ENCODE measurements at places on chromosomes 5 and 9.
A peak's percentile ranks its signal among the peaks of the same experiment; 100 is the strongest.

DNA sequence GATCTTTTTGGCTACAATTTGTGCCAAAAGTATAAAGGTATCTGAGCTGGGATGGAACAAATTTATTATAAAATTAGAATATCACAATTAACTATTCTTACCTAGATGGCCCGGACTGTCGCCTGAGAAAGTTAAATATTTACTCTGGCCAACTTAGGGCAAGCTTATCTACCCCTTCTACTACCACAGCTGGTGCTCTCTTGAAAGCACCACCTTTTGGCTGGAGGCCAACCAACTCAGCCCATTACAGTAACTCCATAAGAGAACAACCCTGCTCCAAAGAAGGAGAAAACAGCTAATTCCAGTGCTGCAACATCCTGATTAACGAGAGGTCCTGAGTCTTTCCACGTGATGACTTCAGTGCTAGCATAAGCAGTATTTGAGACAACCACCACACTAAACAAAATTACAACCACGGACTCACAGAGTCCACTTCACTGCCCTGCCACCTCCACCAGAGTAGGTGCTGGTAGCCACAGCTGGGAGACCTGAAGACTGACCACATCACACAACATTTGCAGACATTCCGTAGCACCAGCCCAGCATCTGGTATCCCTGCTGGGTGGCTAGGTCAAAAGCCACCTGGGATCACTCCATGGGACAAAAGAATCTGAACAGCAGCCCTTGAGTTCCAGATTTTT lies 43.2 kb downstream of the RGMB start:
- DNase-seq: no peak

DNA sequence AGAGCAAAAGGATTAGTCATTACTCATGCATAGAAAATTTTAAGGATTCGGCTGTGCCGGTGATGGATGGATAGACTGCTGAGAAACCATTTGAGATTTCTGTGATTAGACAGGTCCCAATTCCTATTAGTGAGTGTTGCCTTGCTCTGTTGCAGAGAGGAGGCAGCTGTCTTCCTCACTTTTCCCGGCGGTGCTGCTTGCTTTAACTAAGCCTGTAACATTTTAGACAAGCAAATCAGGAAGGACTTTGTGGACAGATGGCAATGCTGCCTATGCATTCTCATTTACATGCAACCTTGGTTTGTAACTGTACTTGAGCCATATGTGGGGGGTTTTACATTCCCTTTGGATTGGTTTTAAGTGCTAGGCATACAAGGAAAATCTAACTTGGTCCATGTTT lies 1176.3 kb downstream of the CDH18 start:
- DNase-seq: peak; percentile 39

GRCh38 chr5:51479840-51480239 lies 96.6 kb downstream of the ISL1 start:
- no peak for DNase-seq

DNA sequence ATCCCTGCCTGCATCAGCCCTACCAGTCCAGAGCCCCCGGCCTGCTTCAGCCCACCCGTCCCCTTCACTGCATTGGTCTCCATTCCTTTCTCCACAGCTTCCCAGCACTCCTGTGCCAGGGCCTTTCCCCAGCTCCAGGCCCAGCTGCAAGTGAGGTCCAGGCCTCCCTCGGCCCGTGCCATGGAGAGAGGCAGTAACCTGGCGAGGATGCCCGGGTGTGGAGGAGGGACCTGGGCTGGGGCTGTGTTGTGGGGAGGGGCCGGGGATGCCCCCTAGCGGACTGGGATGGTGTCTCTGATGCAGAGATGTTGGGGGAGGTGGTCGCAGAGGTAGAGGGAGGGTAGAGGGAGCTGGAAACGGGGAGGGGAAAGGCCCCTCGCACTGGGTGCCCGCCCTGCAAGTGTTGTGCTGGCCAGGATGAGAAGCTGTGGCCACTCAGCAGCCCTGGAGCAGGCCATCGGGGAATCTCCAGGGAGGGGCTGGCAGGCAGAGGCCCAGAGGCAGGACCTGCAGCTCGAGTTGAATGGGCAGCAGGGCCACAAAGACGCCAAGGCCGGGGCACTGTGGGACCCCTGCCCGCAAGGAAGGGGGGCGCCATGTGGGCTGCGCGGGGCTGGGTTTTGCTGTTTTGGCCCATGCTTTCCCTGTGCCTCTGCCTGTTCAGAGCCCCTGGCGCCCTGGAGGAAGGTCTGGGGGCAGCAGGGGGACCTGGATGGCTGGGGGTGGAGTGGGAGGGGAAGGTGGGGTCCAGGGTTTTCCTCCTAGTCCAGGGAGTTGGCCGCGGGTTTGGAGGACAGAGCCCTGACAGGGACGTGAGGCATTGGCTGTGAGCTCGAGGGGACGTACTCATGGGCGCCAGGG lies 26.0 kb upstream of the NKD2 start:
- no peak for DNase-seq

- DNase-seq: no peak
Measured at GRCh38 chr9:131657456-131657855, 82.4 kb downstream of the RAPGEF1 start.

DNA sequence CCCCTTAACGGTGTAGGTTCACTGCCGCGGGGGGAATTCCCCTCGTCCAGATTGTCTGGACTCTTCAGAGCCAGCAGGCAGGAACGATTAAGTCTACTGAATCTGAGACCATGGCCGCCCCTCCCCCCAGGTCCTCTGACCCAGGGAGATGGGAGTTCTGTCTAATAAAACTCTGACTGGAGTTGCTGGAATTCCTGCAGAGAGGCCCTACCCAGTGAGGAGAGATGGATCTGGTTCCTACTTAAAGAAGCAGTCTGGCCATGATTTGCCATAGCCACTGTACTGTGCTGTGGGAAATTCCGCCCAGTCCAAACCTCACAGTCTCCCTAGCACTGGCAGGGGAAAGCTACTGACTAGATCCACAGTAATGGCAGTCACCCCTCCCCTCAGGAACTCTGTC lies 237.7 kb upstream of the RASA1 start:
- no peak for DNase-seq

DNA sequence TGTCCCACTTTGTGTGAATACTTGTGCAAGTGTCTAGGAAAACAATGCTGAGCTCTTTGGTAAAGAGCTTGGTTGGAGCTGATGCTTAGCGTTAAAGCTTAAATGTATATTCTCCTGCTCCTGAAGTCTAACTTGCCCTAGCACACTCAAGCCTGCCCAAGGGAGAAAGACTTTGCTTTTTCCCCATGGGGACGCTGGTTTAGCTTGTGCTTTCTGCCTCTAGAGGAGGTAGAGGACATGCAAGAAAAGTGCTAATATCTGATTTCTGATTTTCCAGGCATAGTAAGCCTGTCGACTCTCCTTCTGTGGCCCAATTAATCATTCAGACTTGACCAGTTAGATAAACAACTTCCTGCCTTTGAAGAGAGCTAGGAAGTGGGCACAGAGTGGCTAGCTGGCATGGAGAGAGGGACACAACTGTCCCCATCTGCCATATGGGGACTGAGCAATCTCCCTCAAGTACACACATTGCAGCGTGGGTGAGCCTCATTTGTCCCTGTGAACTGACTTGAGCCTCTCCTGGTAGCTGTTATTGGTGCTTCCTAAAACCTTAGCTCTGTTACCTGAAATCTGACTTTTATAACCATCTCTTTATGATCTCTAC lies 348.4 kb downstream of the BRINP1 start:
- no peak for DNase-seq

DNA sequence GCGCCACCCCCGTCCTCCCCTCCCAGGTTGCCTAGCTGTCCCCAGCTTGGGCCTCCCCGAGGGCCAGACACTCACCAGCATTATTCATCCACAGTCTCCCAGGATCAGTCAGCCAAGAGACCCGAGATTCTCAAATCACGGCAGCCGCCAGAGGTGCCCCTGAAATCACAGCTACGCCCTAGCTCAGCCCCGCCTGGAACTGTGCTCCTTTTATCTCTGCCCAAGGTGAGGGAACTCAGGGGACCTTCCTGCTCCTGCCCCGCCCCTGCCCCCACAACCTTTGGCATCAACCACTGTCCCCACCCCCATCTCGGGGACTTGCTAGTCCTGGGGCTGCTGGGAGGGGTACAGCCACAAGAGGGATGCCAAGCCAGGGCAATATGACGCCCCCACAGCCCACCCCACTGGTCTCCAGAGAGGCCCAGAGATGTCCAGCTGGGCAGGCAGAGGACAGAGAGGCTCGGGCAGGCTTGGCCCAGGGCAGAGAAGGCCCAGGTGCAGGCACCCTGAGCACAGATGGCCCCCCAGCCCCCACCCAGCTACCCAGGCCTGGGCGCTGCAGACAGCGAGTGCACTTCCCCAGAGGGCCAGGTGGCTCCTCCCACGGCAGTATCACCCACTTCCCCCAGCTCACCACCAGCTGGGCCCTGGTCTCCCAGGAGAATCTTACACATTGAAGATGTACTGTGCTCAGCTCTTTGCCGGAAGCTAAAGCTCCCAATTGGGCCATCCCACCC lies at the start of gene FUT7:
Gene FUT7 (minus strand): TSS at position 185 of the 737 bp plus-strand sequence. CDS start 97 bp downstream, at position 88.
- DNase-seq: no peak

DNA sequence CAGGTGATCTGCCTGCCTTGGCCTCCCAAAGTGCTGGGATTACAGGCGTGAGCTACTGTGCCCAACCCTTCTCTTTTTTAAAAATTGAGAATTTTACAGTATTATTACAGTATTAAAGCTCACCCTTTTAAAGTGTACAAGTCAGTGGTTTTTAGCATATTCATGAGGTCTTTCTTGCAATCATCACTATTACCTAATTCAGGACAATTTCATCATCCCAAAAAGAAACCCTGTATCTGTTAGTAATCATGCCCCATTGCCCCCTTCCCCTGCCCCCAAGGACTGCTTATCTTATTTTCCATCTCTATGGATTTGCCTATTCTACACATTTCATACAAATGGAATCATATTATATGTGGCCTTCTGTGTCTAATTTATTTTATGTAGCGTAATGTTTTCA lies 22.6 kb upstream of the MEGF9 start:
- DNase-seq: no peak

DNA sequence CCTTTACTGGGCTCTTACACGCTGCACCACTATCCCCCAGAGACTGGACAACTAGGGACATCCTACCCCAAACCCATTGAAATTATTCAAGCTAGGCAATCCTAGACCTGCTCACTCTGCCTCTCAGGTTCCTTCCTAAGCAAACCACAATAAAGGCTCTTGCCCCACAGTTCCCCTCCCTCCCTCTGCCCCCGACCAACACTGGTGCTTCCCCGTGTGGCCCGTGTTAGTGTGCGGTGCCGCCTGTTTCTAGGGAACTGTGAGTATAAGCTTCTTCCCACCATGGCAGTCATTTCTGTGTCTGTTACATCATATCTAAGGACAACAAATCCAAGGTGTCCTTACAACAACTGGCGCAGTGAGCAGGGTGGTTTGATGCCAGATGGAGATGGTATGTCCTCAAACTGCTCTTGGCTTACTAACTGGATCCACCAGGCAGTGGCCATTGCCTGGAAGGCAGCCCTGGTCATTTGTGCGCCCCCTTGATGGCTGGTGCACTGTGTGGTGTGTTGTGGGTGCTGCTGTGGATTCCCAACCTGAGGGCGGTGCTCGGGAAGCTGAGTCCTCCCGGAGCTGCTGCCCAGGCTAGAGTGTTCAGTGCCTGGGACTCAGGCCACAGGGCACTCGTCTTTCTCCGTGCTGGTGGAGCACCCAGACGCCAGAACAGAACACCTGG lies 8.4 kb upstream of the MXD3 start:
- no peak for DNase-seq

DNA sequence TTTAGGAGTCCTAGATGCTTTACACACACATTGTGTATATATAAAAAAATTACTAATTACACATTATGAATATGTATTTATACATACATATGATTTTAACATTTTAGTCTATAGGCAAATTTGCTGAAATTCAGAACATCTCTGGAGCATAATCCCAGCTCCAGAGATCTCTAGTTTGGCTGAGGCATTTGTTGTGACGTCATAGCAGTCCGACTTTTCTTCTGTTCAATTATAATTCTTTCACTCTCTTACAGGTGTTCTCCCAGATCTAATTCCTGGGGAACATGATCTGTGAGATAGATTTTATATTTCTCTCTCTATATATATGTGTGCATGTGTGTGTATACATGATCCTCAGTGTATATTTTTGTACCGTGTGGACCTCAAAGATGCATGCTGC lies 1876.2 kb downstream of the EFNA5 start:
- no peak for DNase-seq

DNA sequence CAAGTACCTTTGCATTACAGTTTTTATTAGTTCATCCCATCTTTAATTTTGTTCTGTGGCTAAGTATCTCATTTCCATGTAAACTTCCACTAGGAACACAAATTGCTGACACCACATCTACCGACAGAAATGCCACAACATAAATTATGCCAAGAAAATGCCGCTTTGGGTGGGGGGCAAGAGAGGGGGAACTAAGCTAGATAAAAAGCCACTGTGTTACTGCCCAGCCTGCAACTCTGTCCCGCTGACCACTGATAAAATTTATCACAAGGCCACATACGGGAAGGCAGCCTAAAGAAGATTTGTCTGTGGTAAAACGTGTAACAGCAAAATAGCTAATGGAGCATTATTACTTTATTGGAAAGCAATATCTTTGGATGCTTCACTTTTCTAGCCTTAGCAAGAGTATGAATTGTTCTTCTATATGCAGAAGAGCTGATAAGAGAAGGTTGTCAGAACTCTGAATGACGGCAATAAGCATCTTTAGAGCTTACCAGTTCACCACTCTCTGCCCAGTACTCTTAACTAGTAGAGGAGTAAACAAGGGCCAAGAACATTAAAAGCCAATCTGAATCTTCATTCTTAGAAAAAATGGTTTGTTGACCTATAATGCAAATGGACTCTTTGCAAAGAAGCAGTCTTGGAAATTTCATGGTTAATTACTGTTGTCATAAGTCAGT lies 172.2 kb upstream of the MEF2C start:
- DNase-seq: no peak

DNA sequence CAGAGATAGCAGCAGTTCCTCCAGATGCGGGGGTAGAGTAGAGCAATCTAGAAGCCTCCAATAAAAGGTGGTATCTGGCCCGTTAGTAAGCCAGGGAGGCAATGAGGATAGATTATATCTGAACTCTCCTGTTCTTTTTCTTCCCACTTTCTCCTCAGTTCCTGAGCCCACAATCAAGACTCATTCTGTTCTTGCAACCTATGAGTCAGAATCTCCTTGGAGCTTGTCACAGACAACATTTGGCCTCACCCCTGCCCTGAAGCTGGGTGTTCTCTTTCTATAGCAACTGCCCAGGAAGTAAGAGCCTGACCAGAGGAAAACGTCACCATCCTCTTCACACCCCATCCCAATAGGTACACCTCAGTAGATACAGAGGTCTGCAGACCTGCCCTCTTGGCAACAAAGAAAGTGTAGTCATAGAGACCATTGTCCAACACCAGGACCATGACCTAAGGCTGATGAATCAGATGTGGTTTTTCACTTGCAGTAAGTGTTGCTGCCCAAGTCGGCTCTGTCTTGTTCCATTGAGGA lies 76.3 kb upstream of the PCA3 start:
- DNase-seq: no peak

- DNase-seq: no peak
Measured at GRCh38 chr5:117246424-117246823, 671.8 kb upstream of the SEMA6A start.
